HCEC 1CT (cell line): ENCODE measurements at places on chromosomes 16 and 17.

DNA sequence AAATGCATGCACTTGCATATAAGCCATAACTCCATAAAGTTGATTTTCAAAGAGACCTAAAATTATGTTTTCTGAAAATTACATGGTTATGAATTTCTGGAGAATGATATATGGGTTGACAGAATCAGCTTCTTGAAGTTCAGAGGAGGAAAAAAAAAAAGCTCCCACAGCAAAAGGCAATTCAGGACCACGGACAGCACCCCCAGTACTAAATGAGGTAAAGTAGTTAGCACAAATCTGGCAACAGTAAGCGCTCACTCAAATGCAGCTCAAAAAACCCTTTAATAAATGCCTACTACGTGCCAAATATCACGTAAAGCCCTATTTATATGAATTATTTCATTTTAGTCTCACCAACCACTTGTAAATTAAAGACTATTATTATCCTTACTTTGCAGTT is 135.2 kb downstream of the SHISA9 start:
- no peak for DNase-seq

- no peak for DNase-seq
These were observed 23.2 kb upstream of the C16orf74 start for GRCh38 chr16:85774136-85774535.

DNA sequence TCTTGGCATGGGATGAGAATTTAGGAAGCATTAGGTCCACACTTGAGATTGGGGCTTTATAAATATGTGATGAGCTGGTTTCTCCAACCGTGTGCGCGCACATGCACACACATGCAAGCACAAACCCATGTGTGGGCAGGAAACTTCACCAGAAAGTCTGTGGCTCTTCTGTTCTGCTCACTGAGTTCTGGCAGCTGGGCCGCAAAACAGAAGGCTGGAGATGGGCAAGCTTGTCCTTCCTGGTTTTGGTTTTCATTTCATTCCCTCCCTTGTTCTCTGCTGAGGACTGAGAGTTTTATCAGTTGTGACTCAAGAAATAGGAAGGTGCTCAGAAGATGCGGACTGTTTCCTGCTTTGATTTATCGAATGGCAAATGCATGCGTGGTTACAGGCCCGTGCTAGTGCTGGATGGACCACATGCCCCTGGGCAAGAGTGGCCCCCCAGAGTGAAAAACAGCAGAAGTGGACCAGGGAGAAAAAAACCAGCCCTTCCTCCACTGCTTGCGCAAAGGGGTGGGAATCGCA is 14.1 kb downstream of the MAP3K14 start:
- no peak for DNase-seq

- no peak for DNase-seq
These were observed 130.6 kb downstream of the MGAT5B start for GRCh38 chr17:76998839-76999238.

- DNase-seq, result peak; percentile 31
These were observed at the start of gene PRR29 for GRCh38 chr17:63998050-63998720. Gene PRR29 (plus strand): TSS chr17:63998351. CDS start chr17:63998365, 14 bp downstream.

GRCh38 chr17:40417258-40417608 is 463 bp downstream of the TOP2A start:
- peak; percentile 44 for DNase-seq

- DNase-seq, result no peak
These were observed 33.2 kb downstream of the IRX6 start for GRCh38 chr16:55357241-55357640.

GRCh38 chr16:4090351-4090851 is 25.8 kb downstream of the ADCY9 start:
- no peak for DNase-seq

GRCh38 chr17:56350592-56350991 is 197.3 kb downstream of the ANKFN1 start:
- no peak for DNase-seq

GRCh38 chr16:49859125-49859811 is 3.4 kb upstream of the ZNF423 start:
- peak; percentile 1 for DNase-seq

DNA sequence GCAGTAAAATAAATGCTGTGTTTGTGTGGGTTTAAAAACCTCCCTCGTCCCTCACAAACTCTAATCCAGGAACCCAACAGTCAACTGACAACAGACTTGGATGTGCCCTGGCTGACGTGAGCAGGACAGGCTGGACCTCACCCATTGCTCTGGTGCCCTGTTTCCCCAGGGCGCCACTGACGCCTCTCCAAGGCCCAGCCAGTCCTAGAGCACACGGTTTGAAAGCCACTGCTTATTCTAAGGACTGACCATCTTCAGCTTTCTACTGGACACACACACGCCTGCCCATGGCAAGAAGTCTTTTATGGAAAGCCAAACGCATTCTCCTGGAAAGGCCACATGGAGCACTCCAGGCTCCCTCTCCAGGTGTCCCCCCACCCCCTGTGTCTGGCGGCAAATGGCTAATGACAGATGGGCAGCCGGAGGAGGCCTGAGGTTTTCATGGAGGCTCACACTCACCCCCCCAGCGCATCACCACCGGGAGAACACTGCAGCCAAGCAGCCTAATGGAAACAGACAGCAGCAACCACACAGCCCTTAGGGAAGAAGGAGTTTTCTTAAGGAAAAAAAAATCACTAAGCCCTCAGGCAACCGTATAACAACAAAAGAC is 319.2 kb downstream of the SOX9 start:
- no peak for DNase-seq
